ENCODE measurements at places on chromosomes 12 and 14. TPM values are rescaled to one million over a fixed set of nuclear protein-coding genes. Genes with fewer than 3 reads are reported as not detected.

The PPFIA2 gene
- total RNA-seq = 0.28 TPM

The KRT78 gene
- total RNA-seq = not detected

The MAP1LC3B2 gene
- total RNA-seq = not detected

The IFT43 gene
- 29.4 TPM for total RNA-seq

The GARIN6 gene
- total RNA-seq = not detected

The NABP2 gene
- total RNA-seq = 31.4 TPM

DNA sequence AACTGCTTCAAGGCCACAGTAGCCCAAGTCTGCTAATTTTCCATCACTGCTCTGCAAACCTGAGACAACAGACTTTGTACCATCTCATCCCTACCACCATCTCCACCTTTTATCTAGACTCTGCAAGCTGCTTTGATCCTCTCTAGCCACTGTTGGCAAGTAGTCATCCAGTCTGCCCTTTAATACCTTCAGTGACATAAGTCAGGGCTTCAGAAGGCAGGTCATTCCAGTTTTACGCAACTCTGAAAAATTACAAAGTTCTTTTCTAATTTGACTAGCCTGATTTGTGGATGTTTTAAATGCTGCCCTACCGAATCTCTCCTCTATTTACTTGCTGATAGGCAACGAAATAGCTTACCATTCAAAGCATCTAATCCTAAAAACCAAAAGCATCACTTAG lies 2.8 kb downstream of the FERMT2 start:
- peaks cover 22% of the 10 kb centered on the region for H3K36me3 ChIP-seq
- DNase-seq = no peak
- H3K4me3 ChIP-seq = peak overlapping the region; percentile 99
- no peaks in the 10 kb centered on the region for H3K27me3 ChIP-seq

DNA sequence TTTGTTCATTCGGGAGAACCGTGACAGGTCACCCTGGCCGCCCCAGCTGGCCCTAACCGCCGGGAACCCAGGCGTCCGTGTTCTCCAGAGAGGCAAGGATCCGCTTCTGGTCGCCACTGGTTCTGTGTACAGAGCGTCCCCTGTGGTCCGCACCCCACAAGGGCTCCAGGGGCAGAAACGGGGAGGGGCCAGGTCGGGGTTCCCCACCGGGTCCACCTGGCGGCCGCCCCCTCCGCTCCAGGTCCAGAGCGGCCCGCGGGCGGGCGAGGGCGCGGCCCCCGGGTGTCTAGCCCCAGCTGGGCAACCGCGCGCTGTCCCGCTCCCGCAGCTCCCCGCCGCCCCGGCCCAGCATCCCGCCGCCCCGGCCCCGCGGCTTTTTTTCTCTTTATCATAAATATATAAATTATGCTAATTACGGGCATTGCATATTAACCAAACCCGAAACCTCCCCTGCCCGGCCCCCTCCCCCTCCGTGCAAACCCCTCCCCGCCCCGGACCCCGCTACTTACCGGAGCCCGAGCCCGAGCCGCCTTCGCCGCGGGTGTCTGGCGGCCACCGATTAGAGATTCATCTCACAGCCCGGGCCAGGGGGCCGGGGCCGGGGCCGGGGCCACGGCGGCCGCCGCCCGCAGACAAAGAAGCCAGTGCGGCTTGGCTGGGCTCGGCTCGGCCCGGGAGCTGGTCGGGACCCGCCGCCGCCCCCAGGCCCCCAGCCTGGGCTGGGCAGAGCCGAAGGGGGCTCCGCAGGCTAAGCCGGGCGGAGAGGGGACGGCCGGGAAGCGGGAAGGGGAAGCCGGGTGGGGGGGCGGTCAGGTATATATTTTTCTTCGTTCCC lies 512 bp downstream of the POU6F1 start:
- peak overlapping the region; percentile 83 for H3K27ac ChIP-seq
- DNase-seq = no peak
- peak overlapping the region; percentile 77 for H3K4me3 ChIP-seq
- H3K4me1 ChIP-seq = peaks cover 4% of the 10 kb centered on the region
- no peaks in the 10 kb centered on the region for H3K27me3 ChIP-seq

GRCh38 chr12:54479421-54479820 lies 6.0 kb upstream of the GTSF1 start:
- H3K36me3 ChIP-seq = no peaks in the 10 kb centered on the region
- H3K27me3 ChIP-seq = peaks cover 1% of the 10 kb centered on the region
- no peak overlapping the region for H3K27ac ChIP-seq
- DNase-seq = peak; percentile 69
- H3K4me3 ChIP-seq = no peak overlapping the region

DNA sequence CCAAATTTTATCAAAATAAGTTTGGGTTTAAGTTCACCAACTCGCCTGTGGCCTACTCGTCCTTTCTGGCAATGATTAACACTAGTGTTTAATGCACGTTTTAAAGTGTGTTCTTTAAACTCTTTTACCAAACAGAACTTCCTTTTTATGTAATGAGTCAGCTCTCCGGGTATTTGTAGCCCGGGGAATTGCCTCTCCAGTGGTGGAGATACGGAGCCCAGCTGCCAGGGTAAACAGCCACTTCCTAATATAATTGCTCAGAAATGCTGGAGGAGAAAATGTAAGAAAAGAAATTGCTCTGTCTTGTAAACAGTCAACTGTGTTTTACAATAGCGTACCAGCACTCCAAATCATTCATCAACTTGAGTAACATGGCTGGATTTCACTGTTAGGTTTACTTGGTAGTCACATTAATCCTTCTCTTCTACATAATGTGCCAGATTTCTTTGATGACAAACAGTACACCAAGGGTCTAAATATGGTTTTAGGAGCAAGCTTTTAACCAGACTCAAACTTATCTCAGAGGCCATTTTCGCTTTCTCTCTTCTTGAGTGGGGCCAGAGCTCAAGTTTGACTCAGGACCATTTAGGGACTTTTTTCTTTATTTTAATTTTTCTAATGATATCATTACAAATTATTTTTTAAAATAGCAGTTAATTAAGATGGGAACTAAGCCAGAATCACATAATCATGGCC lies 101.2 kb upstream of the SLC38A2 start:
- peak; percentile 94 for DNase-seq
- no peaks in the 10 kb centered on the region for H3K36me3 ChIP-seq
- no peaks in the 10 kb centered on the region for H3K27me3 ChIP-seq
- H3K27ac ChIP-seq = peak overlapping the region; percentile 87
- peaks cover 24% of the 10 kb centered on the region for H3K4me1 ChIP-seq

- no peaks in the 10 kb centered on the region for H3K27me3 ChIP-seq
- DNase-seq = peak; percentile 41
- no peak overlapping the region for H3K27ac ChIP-seq
Measured at GRCh38 chr12:32197421-32197820, 90.8 kb downstream of the BICD1 start.

- no peaks in the 10 kb centered on the region for H3K27me3 ChIP-seq
- peaks cover 8% of the 10 kb centered on the region for H3K4me1 ChIP-seq
- peak; percentile 99 for DNase-seq
- H3K36me3 ChIP-seq = no peaks in the 10 kb centered on the region
Measured at GRCh38 chr12:89756585-89757398, 48.2 kb upstream of the ATP2B1 start.

DNA sequence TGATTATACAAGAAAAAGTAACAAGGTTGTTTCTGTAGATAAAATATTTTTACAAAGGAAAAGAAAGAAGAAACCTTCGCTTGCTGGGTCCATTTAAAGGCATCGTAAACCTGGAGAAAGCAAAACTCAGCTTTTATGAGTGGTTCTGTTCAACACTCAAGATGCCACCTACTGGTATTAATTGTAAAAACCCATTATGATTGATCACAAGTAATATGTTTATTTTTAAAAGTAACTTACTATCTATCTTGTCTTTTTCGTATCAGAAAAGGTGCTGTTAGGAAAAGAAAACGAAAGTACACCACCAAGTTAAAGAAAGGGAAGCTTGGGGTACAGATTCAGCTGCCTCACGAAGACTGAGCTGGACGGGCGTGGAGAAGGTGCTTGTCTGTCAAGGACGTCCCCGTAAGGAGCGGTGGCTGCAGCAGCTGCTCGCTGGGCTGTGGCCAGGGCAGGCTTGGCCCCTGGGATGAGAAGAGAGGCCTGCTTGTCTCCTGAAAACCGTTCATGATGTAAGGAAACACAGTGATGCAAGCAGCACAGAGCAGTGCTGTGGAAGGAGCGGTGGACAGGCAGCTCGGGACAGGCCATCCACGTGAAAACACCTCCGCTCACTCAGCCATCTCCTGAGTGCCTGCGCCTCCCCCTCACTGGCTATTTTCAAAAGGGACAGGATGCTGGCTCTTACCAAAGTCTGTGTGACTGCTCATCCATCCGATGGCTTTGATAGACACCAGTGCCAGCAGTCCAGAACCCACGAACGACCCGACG lies 25.0 kb downstream of the SLC15A4 start:
- no peaks in the 10 kb centered on the region for H3K27me3 ChIP-seq
- no peak overlapping the region for H3K27ac ChIP-seq
- H3K4me3 ChIP-seq = no peak overlapping the region

DNA sequence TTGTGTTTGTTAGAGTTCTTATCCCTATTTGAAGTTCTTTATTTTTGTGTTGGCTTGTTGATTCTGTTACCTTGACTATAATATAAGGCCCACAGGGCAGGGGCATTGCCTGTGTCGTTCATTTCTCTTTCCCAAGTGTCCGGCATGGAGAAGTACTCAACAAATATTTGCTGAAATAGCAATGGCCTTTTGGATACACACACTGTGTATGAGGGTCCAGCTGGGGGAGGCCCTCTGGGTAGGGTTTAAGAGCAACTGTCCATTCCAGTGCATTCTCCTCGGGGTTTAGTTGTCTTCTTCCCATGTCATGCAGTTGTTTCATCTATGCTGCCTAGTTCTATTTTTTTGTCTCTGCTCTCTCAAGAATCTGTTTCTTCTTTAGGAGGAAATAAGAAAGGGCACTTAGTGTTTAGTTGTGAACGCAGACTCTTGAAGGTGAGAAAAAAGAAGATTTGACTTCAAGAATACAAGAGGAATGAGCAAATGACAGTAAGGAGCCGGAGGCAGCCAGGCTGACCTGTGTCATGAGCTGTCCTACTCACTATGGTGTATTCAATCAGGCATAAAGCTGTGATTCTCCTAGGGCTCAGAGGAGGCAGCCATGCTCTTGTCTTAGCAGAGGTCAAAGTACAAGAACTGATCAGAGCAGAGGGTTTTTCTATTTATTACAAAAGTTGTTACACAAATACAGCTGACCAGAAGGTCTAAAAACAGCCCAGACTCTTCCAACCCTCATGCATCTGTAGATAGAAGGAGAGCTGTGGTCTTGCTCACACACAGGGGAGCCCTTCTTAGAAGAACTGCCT lies 10.2 kb downstream of the ERG28 start:
- no peak overlapping the region for H3K4me3 ChIP-seq
- no peak overlapping the region for H3K27ac ChIP-seq
- no peaks in the 10 kb centered on the region for H3K27me3 ChIP-seq
- H3K4me1 ChIP-seq = peaks cover 21% of the 10 kb centered on the region
- no peak for DNase-seq

DNA sequence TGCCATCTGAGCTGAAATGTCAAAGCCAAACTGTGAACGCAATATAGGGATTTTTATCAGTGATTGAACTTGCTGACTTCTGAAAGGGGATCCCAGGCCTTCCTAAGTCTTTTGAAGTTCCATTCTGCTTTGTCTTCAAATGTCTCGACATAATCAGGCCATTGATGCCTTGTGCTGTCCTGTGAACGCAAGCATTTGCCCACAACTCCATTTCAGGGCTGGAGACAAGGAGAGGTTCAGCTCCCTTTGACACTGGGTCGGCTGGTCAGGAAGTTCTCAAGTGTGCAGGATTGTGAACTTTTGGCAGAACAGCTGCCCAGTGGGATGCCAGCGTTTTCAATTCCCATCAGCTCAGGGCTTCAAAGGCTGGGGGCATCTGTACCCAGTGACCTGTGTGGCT lies 345.3 kb downstream of the NUAK1 start:
- H3K27me3 ChIP-seq = peaks cover 1% of the 10 kb centered on the region
- no peaks in the 10 kb centered on the region for H3K4me1 ChIP-seq
- no peak overlapping the region for H3K4me3 ChIP-seq
- no peak overlapping the region for H3K27ac ChIP-seq
- H3K36me3 ChIP-seq = no peaks in the 10 kb centered on the region

DNA sequence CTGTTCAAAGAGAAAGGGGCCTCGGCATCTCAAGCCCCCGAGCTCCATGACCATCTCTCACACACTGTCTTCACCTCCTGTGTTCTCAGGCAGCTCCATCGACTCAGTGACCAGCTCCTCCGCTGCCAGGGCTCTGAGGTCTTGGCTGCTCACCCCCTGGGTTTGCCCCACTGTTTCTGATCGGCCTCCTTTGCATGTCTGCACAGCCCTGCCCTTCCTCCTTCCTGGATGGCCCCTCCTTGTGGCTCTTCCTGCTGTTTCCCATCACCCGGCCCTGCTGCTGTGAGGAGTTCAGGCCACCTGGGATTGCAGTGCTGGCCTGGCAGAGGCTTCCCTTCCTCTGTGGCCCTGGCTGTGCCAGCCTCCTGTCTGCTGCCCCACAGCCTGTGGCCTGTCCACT lies 38.1 kb upstream of the PIWIL1 start:
- H3K27me3 ChIP-seq = no peaks in the 10 kb centered on the region
- H3K27ac ChIP-seq = no peak overlapping the region
- no peaks in the 10 kb centered on the region for H3K4me1 ChIP-seq
- H3K36me3 ChIP-seq = no peaks in the 10 kb centered on the region
- H3K4me3 ChIP-seq = no peak overlapping the region

DNA sequence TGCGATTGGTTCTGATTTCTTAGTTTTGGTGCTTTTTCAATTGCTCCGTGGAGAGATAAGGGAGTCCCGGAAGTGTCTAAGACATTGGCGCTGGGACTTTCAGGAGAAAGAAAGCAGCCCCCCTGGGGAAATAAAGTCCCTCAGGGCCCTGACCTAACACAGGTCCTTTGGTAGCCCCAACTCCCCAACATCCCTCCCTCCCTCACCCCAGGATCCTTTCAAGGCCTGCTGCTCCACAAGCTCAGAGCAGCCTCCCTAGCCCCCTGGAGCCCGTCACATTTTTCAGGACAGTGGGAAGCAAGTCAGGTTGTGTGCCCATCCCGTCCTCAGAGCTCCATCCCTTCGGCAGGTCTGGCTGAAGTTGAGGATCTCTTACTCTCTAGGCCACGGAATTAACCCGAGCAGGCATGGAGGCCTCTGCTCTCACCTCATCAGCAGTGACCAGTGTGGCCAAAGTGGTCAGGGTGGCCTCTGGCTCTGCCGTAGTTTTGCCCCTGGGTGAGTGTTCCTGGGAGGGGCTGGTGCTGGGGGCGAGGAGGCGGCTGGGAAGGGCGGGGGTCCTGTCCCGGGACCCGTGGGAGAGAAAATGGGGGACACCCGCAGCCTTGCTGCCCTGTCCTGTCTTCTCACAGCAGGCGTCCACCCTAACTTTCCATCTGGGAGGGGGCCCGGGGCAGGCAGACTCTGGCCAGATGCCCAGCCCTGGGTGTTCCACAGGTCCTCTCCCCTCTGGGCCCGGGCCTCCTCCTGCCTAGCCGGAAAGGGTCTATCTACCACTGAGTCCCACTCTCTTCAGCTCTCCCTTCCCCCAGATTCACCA lies 950 bp downstream of the IFI27 start:
- peaks cover 7% of the 10 kb centered on the region for H3K27me3 ChIP-seq
- no peaks in the 10 kb centered on the region for H3K4me1 ChIP-seq
- H3K27ac ChIP-seq = no peak overlapping the region
- H3K36me3 ChIP-seq = no peaks in the 10 kb centered on the region
- DNase-seq = no peak
